ENCODE measurements at places on chromosomes 5 and 9. TPM values are rescaled to one million over a fixed set of nuclear protein-coding genes. Genes with fewer than 3 reads are reported as not detected.

DNA sequence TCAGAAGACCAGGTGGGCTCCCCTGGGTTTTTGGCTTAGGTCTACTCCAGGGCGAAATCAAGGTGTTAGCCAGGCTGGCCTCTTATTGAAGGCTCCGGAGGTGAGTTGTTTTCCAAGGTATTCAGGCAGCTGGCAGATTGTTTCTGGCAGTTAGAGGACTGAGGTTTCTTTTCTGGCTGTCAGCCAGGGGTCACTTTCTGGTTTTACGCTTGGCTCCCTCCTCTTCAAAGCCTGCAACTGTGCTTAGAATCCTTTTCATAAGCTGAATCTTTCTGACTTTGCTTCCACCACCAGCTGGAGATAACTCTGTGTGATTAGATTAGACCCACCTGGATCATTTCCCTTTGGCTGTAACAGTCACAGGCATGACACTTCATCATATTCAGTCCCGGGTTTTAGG lies 24.6 kb downstream of the RFK start:
- peak; percentile 65 for DNase-seq

DNA sequence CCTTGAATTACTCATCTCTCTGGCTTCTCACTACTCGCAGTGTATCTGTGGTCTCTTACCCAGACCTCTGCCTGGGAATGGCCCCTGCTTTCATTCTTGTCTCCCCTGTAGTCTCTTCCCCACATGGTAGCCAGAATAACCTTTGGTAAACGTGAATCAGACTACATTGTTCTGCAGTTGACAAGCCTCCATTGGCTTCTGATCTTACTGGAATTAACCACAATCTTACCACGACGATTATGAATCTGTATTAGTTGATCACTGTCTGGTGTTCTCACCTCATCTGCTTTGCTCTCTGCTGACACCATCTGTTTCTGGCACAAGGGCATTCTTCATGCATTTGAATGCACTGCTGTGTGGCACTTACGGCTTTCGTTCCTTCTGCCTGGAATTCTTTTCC lies 781.2 kb downstream of the MTRR start:
- DNase-seq: no peak

Gene PARP8
- 20.3 TPM for polyA plus RNA-seq

DNA sequence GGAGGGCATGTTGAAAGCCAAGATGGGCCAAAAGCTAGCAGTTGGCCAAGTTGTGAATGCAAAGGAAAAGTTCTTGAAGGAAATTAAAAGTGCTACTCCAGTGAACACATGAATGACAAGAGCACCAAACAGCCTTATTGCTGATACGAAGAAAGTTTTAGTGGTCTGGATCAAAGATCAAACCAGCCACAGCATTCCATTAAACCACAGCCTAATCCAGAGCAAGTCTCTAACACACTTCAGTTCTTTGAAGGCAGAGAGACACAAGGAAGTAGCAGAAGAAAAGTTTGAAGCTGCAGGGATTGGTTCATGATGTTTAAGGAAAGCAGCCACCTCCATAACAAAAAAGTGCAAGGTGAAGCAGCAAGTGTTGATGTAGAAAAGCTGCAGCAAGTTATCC lies 71.6 kb downstream of the ERCC6L2 start:
- DNase-seq: no peak

All from left lung (tissue), 14 donors.